Stimulated activated CD8-positive, alpha-beta memory T cell treated with anti-CD3 and anti-CD28 coated beads, Interleukin-4, amount 100 ng/mL, for 1 hour (primary cell): ENCODE measurements at places on chromosomes 6 and 20.
A peak's percentile ranks its signal among the peaks of the same experiment; 100 is the strongest.

DNA sequence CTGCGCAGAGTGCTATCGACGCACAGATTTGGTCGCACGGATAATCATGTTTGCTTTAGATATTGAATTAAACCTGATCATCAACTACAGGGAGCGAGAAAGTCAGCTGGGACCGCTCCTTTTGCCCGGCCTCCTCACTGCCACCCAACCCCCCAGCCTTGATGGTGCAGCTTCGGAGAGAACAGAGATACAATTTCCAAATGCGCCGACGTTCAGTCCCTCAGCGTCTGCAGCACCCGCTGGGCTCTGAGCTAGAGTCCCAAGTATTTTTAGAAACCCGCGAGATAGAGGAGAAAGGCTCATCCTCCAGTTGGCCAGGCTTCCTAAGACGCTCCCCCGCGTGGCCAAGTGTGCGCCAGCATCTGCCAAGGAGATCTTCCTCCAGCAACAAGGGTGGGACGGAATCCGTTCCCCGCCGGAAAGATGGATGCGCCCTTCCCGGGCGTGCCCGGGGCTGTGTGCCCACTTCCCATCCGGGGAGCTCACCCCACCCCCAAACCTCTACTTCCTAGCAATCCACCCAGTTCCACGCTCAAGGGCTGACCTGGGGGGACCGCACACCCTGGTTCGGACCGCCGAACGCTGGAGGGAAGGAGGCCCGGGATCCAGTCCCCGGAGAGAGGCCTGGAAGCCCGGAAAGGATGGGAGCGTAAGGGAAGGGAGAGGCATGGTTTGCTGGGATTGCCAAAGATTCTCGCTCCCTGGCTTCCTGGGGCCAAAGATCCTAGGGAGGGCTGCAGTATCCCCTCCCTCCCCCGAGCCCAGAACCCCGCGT is 4.1 kb downstream of the NKX2-2 start:
- no peak for DNase-seq

- no peak for DNase-seq
Measured at GRCh38 chr6:14589175-14589574, 471.6 kb downstream of the CD83 start.

- DNase-seq, result no peak
Measured at GRCh38 chr6:157364705-157365104, 16.3 kb upstream of the ZDHHC14 start.

DNA sequence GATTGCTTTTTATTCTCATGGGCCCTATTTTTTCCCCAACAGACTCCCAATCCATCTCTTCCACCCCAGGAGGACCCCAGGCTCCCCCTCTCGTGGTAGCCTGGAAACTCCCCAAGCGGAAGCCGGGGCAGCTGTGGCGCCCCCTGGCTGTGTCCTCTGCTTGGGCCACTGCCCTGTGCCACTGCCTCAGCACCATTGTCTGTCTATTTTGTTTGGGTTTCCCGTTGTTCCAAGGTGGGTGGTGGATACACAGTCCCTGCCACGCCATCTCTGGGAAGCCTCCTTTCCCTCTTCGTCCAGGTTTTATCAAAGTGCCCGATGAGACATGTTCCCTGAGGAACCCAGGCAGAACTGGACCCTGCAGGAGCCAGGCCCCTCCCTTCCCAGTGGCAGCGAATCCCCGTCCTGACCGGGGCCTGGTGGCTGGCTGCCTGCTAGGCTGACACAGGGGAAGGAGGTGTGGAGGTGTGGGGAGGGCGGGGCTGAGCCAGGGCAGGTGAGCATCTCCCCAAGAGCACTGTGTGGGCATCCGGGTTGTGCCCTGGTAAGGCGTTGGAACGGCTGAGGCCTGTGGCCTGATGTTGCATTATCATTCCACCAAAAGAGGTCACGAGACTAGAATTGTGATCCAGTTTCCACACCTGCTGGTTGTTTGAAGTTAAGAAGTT is 228.2 kb downstream of the CDH4 start:
- DNase-seq, result no peak

GRCh38 chr6:85865420-85866369 is 223.0 kb upstream of the SYNCRIP start:
- no peak for DNase-seq

DNA sequence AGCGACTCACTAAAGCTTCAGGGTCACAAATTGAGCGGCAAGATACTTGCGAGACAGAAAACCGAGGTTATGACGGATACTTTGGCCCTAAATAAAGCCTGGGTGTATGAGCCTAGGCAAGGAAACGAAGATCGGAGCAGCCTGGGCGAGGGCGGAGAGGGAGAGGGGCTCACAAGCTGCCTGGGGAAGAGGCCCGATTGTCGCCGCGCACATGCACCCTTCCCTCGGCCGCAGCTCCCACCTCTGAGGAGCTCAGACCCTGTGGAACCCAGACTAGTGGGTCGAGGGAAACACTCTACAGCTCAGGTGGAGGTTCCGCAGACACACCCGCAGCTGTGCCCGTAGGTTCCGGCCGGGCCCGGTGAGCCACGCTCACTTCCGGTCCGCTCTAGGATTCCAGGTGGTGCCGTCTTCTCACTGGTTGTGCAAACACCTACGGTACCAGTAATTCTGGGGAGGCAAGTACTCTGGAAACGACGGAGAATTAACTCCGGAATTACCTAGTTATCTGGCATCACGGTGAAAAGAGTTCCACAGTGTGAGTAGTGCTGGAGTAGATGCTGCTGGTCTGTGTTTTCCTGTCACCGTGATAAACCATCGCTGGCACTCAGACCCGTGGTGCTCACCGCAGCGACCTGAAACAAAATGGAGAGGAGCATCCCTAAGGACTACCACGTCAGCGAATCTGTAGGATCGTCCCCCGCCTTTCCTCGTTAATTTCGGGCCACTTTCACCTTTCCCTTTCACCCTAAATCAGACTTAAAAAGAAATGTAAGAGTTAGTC is 61.5 kb downstream of the GPX5 start:
- DNase-seq, result peak; percentile 22

GRCh38 chr6:52568320-52568719 is 8.5 kb downstream of the TRAM2 start:
- no peak for DNase-seq

- DNase-seq, result no peak
Measured at GRCh38 chr20:63116412-63117106, 99.4 kb downstream of the YTHDF1 start.

DNA sequence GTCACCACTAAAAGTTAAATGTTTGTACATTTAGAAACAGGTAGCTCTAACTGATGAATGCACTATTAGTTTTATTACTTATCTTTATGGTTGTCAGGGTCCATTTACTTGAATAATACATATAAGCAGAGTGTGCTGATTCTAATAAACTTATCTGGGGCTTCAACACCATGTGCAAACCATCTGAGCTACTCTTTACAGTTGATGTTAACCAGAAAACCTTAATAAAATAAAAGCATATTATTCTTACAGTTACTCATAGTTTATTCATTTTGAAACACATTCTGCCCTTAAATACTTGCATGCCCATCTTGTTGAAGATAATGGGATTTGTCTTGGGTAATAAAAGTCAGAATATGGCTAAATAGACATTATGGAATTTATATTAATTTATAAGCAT is 1042.2 kb downstream of the EPHA7 start:
- no peak for DNase-seq

GRCh38 chr20:53100476-53100911 is 128.3 kb downstream of the TSHZ2 start:
- no peak for DNase-seq
